Stromal cell of bone marrow (primary cell): ENCODE measurements at places on chromosomes 5 and 9.
A peak's percentile ranks its signal among the peaks of the same experiment; 100 is the strongest.

DNA sequence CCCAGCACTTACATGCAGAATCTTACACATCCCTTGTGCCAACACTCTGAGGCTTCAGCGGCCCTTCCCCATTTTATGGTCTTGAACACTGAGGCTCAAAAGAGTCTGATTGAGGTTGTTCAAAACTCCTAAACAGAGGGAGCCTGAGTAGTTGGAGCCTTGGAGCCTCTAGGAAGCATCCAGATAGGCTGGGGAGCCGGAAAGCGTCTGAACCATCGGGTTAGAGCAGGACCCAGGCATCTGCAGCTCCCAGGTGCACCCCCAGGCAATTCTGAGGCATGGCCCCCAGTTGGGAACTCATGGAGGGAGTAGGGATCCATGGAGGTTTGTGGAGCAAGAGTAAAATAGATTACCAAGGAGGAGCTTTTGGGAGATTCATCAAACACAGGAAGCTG lies 3.8 kb downstream of the OLFML2A start:
- no peak for DNase-seq

- DNase-seq: no peak
These were observed 42.4 kb downstream of the OXCT1 start for GRCh38 chr5:41827792-41828191.

DNA sequence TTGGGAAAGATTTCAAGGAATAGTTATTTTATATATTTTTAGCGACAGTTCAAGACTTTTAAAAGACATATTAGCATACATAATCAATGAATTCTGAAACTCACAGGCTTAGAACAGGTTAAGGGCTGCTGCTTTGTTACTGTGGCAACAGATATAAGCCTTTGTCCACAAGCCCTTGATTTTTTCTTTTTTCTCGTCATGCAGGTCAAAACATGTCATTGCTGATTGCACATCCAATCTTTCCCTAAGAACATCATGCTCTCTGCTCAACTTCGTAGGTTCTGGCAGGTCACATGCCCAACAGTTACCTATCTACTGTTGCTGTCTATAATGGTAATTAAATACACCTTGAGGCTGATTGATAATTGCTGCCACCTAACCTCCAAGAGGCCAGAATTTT lies 172.5 kb upstream of the PTPRD start:
- DNase-seq: no peak

DNA sequence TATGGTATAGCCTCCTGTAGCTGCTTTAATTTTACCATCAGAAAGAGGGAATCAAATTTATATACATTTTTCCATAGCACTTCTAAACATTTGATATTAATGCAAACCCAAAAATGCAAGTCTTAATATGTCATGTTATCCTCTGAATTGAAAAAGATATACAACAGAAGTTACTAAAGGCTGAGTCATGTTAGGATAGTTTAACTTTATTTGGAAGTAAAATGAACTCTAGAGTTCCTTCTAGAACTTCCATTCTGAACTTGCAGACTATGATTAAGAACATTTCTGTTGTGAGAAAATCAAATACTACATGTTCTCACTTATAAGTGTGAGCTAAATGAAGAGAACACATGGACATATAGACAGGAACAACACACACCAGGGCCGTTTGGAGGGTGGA lies 317.3 kb upstream of the PRR16 start:
- DNase-seq: no peak

- DNase-seq: peak; percentile 94
These were observed 12.6 kb upstream of the TNIP1 start for GRCh38 chr5:151093476-151093889.

DNA sequence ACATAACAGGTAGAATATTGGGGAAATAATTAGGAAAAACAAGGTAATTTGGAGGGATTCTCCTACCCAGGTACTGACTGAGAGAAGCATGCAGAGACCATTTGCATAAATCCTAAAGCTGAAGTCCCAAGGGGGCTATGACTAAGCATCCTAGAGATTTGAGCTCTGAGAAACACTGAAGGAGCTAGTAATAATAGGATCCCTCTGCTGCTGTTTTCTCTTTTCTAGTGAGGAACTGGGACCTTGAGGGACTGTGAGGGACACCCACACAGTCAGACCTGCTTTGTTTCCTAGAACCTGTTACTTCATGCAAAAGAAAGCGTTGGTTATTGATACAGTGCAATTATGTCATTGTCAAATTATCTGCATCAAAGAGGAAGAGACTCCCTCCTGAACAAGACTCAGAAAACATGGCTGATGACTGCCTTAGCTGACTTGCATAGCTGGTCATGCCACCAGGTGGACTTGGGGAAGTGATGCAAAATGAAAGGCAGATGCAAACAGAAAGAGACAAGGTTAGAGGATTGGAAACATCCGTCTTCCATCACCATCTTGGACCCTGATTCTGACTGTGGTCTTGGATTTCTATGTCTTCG lies 335.4 kb downstream of the NTRK2 start:
- DNase-seq: peak; percentile 15

DNA sequence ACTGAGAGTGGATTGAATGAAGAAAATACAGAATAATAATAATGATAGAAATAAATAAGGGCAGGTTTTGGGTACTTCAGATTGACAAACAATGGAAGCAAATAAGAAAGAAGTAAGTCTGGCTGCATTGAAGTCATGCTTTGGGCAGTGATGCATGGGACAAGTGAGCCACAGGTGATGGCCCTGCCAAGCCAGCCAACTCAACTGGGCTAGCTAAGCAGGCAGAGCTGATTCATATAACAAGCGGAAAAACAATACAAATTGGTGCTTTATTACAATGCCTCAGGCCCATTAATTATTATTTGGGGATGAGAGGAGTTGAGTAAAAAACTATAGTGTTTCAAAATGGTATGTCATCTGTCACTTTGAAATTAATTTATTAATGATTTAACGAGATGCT lies 502.0 kb downstream of the CDH12 start:
- no peak for DNase-seq

DNA sequence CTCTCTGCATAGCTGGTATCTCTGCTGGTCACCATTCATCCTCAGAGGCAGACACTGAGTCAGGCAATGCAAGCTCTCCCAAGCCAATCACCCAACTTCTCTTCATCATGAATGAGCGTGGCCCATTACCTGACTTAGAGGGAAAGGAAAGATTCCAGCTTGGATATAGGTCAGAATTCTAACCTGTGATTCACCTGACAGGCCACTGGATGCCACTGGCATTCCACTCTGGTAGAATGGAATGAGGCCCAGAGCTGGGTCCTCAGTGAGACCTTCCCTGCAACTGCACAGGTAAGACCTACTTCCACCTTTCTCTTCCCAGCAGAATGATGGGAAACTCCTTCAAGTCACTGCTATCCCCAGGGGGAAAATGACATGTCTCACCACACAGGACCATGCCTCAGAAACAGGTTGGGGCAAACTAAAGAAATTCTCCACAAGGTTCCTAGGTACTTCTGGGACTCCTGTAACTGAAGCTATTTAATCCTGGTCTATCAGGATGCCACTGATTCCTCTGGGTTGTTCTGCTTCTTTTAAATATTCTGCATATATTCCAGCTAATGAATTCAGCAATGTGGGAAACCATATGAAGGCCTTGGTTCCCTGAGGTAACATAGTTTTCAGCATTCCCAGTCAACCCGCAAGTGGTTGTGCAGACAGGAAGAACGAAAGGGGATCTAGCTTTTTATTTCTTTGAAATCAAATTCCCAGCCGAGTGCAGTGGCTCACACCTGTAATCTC lies 62.0 kb downstream of the SUSD1 start:
- peak; percentile 6 for DNase-seq

DNA sequence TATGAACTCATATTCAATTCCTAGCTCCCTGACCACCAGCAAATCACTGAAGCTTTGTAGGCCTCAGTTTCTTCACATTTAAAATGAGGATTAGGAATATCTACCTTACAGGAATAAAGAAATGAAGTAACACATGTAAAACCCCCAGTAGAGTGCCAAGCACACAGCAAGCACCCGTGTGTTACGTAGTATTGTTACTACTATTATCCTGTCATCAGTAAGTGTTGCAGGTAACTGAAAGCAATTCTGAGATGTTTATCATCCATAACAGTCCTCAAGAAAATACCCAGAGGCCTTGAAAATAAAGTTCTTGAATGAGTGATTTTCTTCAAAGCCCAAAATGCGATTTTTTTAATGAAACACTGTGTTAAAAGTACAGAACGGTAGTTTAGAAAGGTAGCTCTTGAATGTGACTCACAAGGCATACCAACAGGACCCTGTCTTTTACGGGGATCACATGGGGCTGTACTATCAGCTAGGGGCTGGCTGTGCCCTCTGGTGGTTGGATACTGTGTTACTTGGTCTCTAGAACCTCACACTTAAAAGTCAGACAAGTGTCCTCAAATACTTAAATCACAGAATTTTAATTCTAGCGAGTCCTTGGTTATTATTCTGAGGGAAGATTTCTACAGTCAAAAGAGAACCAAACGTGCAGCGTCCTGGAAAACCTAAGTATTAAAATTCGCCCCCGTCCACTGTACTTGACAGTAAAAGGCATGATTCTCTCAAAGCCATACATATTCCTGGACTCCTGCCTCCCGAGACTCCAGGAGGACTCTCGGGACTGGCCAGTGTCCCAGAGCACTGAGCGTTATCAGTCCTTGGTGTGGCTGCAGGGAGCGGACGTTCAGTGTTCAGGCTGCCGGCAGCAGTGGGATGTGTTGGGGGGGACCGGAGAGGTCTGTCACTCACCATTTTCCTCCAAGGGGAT lies 725 bp downstream of the NDUFB6 start:
- DNase-seq: peak; percentile 49

GRCh38 chr5:32163785-32164184 lies 10.3 kb downstream of the GOLPH3 start:
- DNase-seq: no peak

GRCh38 chr5:34028349-34028748 lies 14.7 kb downstream of the C1QTNF3 start:
- DNase-seq: no peak

- no peak for DNase-seq
These were observed 47.5 kb downstream of the CDK5RAP2 start for GRCh38 chr9:120532475-120532874.

DNA sequence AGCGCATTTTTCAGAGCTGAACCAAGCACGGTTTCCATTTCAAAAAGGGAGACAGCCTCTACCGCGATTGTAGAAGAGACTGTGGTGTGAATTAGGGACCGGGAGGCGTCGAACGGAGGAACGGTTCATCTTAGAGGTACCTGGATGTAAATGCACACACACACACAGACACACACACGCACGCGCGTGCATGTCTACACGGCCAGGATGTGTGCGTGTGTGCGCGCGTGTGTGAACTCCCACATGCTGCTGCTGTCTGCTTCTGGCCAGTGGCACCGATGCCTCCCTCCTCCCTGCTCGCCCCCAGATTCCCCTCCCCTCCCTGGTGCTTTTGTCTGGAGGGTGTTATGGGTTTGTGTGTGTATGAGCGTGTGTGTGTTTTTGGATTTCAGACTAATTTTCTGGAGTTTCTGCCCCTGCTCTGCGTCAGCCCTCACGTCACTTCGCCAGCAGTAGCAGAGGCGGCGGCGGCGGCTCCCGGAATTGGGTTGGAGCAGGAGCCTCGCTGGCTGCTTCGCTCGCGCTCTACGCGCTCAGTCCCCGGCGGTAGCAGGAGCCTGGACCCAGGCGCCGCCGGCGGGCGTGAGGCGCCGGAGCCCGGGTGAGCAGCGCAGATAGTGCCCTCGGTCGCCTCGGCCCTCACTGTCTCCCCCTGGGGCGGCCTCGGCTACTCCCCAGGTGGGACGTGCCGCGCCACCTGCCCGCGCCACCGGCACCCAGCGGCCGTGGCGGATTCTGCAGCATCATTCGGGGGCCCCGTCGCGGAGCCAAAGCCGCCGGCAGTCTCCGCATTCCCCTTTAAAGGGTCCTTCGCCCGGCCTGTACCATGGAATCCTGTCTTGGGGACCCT lies at the start of gene NTRK2:
NTRK2 (plus strand) TSS at position 442 of the 850 bp plus-strand sequence. CDS start 1,020 bp downstream, outside the sequence.
- DNase-seq: no peak
